ENCODE measurements at places on chromosomes 4 and X.

DNA sequence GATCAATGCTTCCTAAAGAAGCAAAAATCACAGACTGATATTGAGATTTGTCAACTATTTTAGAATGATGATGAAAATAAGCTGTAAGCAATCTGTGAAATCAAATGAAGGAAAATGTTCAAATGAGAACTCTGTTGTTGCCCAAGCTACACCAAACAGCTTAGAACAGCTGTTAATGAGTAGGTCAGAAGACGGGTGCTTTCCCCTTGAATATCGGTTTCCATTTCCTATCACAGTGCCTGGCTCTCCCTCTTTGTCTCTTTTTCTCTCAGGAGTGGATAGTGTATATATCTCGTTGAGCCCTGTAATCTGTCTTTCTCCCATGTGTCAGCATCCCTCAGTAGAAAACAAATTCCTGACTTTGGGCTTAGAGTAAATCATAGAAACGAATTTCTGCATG, 1592.9 kb upstream of the TENM3 start:
- DNase-seq, result no peak

DNA sequence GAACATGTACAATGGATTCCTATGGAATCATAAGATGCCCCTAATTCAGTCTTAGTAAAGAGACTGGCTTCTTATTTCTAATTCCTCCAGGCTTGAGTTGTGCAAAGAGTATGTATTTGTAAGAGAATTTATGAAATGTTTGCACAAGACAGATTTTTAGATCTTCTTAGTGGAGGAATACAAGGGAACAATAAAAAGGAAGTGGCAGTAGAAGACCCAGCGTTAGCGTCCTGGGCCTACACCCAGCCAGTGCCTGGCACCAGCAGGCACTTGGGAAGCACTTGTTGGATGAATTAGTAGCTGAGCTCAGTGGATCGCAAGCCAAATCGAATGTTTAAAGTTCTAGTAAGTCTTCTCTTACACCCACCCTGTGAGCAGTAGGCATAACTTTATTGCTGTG, 157.4 kb downstream of the PTTG2 start:
- DNase-seq, result no peak

- no peak for DNase-seq
Measured at GRCh38 chr4:141668200-141668910, 32.0 kb downstream of the IL15 start.

DNA sequence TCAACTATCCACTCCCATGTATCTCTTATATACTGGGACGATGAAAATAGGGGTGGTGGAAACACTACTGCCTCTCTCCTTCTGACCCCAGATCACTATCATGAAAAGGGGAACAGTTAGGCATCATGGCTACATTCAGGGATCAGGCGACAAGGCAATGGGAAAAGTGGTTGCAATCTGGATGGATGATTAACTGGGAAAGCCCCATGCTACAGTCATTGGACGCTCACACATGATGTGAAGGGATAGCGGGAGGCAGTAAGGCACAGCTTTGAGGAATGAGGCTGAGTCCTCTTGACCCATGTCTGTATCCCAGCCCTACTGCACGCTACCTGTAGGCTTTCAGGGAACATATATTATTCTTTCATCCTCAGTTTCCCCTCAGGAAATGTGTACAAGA, 10.2 kb downstream of the GASK1B start:
- DNase-seq, result no peak

DNA sequence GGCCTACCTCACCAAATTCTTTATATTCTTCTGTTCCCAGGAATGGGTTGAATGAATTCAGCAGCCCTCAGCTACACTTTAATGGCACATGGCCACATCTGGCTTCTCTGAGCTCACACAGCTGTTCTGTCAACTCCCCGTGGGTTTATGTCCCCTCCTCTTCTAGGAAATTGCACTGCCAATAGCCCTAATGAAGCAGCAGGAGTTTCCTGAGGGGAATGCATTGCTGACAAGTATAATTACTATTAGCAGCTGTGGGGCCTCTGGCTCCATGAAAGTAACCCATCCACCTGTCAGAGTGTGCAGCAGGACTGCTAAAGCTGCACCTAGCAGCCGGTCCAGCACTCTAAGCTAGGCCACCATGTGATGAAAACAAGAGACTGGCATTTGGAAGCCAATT, 50.3 kb downstream of the FTHL17 start:
- no peak for DNase-seq

- DNase-seq, result no peak
Measured at GRCh38 chrX:154990496-154990895, 32.0 kb downstream of the F8 start.

- no peak for DNase-seq
Measured at GRCh38 chr4:4843635-4844291, 15.7 kb upstream of the MSX1 start.

- no peak for DNase-seq
Measured at GRCh38 chr4:175166020-175166419, 247.9 kb downstream of the ADAM29 start.

DNA sequence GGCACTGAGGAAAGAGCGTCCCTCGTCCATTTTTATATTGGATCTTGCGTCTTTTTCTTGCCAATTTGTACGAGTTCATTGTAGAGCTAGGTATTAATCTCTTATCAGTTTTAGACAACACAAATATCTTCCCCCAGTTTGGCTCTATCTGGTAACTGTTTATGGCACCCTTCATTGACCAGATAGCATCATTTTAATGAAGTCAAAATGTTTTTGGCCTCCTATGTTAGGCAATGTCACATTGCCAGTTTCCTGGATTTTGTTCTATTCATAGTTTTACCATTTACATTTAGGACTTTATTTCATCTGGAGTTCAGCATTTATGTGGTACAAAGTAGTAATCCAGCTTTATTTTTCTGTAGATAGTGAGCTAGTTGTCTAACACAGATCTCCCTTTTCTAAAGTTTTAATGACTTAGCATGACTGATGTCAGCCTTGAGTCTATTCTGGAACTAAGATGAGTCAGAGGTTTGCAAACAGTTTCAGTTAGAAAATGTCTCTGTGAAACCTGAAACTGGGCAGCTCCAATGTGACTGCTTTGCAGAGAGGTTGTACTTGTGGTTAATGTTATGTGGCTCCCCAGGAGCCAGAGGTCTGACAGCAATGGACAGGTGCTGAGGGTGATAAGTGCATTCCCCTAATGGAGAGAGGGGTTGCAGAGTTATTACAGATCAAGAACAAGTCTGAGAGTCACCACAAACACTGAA, 5.3 kb upstream of the STBD1 start:
- no peak for DNase-seq

DNA sequence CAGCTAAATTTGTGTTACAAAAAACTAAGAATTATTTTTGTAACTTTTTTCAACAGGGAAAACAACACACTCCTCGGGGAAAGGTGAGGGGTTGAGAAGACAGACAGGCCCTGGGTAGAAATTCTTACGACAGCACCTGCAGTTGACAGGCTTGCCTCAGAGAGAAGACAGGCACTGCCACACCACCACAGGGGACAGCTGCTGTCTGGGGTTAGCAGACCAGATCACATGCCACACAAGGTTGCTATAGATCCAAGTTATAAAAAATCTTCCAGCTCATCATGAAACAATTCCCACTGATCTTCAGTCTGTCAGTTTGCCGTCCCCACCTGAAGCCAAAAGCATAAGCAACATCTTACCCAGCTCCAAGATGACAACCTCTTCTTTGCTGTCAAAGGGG, 143.2 kb upstream of the ZCCHC13 start:
- no peak for DNase-seq

DNA sequence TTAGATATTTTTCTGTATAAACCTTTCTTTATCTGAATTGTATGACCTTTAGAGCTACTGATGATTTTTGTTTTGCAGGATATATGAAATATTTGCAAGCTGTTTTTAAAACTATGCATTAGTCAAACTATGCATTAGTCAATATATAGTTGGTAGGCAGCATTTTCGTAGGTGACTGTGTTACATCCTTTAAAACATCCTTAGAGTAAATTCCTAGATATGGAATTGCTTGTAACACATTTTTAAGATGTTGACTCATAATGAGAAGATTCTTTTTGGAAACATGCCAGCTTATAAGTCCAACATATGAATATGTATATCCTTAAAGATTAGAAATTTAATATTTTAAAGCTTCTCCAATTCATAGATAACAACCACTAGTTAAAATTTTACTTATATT, 1768.5 kb downstream of the PCDH7 start:
- no peak for DNase-seq

DNA sequence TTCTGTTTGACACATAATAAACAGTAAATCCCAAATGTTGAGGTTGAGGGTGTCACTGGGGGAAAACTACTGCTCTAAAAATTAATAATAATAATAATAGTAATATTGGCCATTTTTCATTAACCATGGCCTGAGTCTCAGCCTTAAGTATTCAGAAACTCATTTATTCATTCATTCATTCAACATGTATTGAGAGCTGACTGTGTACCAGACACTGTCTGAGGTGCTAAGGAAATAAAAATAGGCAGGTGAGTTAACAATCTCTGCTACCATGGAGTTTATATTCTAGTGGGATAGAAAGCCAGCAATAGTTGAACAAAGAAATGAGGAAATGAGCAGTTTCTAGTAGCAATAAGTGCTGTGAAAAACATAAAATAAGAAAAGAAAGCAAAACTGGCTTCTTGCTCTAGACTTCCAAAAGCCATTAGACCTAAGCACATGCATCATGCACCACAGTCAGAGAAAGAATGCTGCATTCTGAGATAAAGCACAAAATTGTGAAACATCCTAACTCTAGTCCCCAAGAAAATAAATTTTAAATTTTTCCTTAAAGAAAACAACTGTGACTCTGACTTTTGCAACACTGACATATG, 278.7 kb downstream of the RCHY1 start:
- no peak for DNase-seq

- no peak for DNase-seq
Measured at GRCh38 chr4:11286533-11286932, 142.2 kb downstream of the HS3ST1 start.

DNA sequence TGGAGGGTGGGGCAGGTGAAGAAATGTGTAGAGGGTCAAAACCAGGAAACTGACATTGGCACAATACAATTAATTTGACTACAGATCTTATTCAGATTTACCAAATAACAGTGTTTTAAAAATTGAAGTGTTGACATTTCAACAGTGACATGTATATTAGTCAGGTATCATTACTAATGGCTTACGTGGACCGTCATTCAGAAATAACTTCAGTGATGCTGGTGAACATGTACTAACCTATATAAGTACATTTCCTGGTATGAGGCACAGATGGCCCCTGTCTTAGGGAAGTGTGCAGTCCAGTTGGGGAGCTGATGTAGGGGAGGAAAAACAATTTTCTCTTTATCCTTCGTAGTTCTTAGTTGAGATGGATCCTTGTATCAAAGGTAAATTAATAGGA, 22.3 kb upstream of the MAOA start:
- DNase-seq, result no peak

- no peak for DNase-seq
Measured at GRCh38 chr4:178275671-178276360, 833.6 kb upstream of the AGA start.

- no peak for DNase-seq
Measured at GRCh38 chr4:150867148-150867547, 147.9 kb downstream of the LRBA start.

DNA sequence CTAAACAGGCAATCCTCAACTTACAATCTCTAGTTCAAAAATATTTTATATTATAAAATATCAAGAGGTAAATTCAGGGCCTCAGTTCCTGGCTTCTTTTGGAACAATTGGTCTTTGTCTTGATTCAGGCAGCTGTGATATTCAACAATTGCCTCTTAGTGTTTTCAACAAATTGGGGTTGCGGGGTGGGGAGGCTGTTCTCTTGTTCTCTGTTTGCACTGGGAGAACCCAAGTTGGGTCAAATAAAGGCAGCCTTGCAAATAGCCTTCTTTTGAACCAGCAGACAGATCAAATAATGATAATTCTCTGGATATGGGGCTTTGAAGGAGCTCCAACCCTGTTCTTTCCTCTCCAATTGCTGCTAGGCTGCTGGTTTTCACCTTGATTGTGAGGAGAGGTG, 142.5 kb downstream of the COL4A5 start:
- DNase-seq, result no peak

DNA sequence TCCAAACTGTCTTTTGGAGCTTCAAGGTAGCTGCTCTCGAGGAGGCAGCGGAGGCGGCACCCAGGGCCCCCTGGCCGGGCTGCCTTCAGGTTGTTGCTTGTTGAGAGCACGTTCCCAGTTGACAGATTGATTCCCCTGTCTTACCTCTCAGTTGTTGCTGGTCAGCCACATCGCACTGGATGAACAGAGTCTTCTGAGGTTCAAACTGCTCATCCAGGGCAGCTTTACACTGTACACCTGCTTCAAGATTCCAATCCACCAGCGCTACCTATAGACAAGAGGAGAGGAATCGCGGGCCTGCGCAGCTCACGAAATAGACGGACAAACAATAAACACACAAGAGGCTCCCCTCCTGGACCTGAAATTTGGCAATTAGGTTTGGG, 497 bp downstream of the HPGD start:
- DNase-seq, result no peak

GRCh38 chr4:85565761-85566480, 91.0 kb downstream of the ARHGAP24 start:
- no peak for DNase-seq

DNA sequence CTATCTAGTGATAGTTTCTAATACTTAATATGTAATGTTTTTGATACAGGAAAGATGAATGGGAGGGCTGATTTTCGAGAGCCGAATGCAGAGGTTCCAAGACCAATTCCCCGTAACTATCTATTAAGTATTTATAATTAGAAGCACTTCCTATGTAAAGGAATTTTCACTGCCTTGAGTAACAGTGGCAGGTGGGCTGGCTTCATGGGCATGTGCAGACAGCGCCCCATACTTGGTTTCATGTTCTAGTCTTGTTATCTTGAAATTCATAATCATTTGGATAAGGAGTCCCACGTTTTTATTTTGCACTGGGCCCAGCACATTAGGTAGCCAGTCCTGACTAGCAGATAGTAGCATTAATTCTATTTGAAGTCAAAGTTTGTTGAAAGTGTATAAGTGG, 1.7 kb downstream of the OCIAD1 start:
- no peak for DNase-seq

DNA sequence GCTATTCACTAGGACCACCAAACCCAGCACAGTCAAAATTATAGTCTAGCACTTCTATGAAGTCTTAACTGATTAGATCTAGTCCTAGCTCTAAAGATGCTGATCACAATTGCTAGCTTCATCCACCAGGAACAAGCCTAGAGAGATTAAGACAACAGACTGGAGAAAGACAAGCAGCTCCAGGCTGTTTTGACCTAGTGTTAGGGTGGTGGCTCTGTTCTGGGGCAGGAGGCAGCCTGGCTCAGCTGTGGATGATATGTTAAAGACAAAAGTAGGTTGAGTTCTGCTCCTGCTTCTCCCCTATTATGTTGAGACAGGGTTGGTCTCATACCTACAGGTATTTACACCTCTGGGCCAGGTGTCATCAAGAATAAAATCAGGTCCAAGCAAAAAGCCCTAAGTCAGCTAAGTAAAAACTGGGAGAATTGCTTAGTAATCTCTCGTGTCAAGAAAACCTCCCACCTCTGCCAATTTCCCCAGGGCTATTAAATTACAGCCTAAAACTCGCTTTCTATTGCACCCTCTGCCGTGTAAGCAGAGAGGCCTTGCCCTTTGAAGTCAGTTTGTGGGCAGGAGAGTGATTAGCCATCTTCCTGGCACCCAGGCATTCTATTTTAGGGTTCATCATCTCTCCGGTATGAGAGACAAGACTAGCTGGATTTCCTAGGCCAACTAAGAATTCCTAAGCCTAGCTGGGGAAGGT, 39.9 kb downstream of the RAB40AL start:
- DNase-seq, result no peak

- no peak for DNase-seq
Measured at GRCh38 chrX:95156566-95156965, 1482.6 kb downstream of the FAM133A start.

Data from activated CD4-positive, alpha-beta T cell treated with anti-CD3 and anti-CD28 coated beads for 24 hours (primary cell).